ENCODE measurements at places on chromosomes 1 and 21.

GRCh38 chr1:92870591-92870990, 38.8 kb downstream of the RPL5 start:
- no peak for DNase-seq

DNA sequence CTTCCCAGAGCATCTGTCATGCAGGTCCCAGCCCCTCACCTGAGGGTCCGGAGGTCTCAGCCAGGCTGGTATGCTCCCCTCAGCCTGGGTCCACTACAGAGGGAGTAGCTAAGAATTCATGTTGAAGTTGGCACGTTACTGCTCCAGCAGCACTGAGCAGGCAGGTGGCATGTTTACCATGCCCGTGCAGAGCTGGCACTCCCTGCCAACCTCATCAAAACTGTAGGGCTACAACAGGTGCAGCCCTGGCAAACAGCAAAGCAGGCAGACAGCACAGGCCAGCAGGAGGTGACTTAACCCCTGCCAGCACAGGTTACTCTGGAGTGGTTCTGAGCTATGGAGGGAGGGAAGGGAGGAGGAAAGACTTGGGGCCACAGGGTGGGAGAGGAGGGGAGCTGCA, 46.4 kb downstream of the NUAK2 start:
- DNase-seq, result peak; percentile 87

GRCh38 chr1:196403803-196404690, 204.2 kb downstream of the KCNT2 start:
- no peak for DNase-seq

- no peak for DNase-seq
These were observed 14.0 kb downstream of the DEGS1 start for GRCh38 chr1:224196813-224197600.

GRCh38 chr1:236336084-236336483, 54.3 kb upstream of the ERO1B start:
- no peak for DNase-seq

GRCh38 chr1:30176477-30176876, 546.9 kb downstream of the MATN1 start:
- DNase-seq, result no peak

- DNase-seq, result no peak
These were observed 12.6 kb downstream of the ETV3L start for GRCh38 chr1:157087030-157087429.

- no peak for DNase-seq
These were observed 120.7 kb downstream of the ACTL8 start for GRCh38 chr1:17875882-17876280.

DNA sequence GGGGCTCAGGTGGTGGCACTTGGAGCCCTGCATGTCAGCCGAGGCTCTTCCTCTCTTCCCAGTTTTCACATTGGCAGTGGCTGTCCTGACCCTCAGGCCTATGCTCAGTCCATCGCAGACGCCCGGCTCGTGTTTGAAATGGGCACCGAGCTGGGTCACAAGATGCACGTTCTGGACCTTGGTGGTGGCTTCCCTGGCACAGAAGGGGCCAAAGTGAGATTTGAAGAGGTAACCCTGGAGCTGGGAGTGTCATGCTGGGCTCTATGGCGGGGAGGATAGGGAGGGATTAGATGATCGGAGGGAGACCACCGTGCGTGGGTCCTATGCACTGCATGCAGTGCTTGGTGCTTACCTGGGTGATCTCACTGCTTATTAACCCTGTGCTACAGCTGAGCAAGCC, 13.5 kb downstream of the AZIN2 start:
- DNase-seq, result no peak

DNA sequence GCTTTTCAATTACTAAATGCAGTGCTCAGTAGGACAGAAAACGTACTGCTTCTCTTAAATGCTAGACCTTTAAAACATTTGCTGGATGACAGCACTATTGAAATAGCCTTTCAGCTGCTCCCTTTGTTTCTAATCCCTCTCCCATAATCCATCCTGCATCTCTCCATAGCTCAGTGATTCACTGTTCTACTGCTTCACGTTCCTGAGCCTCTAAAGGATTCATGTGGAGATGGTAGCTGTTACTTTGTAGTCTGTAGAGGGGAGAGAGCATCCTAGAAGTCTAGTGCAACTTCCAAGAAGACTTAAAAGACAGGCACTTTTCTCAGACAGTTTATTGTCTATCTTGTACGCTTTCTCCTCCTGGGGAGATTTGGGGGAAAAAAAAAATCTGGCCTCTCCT, 51.4 kb downstream of the LRRC8B start:
- DNase-seq, result no peak

- DNase-seq, result peak; percentile 49
These were observed 1.4 kb downstream of the PEAR1 start for GRCh38 chr1:156894711-156895454.

GRCh38 chr1:66445492-66446181, 88.3 kb upstream of the SGIP1 start:
- DNase-seq, result no peak

DNA sequence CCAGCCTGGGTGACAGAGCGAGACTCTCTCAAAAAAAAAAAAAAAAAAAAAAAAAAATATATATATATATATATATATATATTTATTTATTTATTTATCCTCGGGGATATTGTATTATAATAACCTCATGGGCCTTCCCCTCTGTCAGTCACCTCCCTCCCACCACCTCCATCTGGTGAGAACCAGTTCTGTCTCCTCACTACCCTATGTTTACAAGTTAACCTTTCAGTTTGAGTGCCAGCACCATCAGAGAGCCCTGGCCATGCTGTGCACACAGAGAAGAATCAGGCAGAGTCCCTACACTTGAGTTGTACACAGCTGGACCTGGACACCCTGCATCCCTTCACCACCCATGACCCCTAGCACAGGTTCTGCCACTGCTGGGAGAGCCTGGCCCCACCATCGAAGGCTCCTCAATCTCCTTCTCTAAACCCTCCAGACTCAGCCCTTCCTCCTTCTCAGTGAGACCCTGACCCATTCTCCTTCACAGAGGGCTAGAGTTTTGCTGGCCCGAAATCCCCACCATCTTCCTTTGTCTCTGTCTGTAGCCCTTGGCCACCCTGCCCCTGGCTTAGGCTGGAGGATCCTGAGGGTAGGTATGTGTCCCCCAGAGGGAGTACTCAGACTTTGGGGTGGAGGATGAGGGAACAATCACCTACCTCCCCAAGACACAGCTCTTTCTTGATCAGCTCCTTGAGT, 1.2 kb downstream of the S100A5 start:
- peak; percentile 54 for DNase-seq

DNA sequence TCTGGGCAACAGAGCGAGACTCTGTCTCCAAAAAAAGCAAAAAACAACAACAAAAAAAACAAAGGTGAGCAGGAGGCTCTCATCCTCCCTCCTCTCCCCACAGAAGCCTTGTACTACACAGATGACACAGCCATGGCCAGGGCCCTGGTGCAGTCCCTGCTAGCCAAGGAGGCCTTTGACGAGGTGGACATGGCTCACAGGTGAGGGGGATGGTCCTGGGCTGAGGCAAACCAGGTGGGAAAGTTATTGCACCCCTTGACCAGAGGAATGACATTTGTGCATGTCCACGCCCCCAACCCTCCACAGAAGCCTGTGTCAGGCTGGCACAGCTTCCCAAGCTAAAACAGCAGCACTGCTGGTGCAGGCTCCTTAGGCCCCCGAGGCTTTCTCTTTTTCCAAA, 2.4 kb downstream of the ADPRS start:
- DNase-seq, result no peak

DNA sequence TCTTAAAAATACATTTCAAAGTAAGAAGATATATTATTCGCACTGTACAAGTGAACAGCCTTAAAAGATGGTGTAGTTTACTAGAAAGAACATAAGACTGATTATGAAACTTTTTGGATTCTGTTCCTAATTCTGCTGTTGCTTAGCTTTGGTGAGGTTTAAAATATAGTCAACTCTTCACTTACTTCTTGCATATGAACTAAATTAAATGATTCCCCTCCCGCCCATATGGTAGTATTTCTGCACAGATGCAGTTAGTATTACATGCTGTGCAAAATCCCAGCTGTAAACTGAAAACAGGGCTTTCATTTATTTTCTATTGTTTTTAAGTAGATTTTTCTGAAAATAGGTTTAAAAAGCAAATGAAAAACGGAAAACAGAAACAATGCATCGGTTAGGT, 345.4 kb upstream of the NCAM2 start:
- DNase-seq, result no peak

DNA sequence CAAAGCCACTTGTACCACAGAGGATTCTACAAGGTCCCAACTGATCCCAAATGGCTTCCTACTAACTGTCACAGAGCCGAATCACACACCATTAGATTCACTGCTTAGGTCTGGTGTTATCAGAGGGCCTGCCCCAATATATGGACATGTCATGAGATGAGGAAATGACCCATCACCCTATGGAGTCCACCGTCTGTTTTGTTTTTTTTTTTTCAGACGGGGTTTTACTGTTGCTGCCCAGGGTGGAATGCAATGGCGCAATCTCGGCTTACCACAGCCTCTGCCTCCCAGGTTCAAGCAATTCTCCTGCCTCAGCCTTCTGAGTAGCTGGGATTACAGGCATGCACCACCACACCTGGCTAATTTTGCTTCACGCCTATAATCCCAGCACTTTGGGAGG, 83.8 kb upstream of the ETS2 start:
- no peak for DNase-seq

GRCh38 chr1:2468540-2468939, 7.5 kb upstream of the PLCH2 start:
- no peak for DNase-seq

DNA sequence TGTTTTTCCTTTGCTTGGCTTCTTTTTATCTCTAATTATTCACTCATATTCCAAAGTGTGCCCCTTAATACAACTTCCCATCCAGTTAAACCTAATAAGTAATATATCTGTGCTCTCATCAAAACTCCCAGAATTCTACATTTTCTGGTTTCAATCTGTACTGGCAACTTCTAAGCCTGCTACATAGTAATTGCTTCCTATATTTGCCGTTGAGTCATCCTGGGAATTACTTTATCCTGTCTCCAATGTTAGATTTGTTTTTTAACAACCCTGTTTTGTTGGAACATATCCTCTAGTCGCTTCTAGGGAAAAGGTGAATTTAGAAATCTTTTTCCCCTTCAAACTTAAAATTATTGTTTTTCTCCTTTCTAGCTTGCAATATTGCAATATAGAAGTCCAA, 620.5 kb upstream of the PKN2 start:
- DNase-seq, result no peak

DNA sequence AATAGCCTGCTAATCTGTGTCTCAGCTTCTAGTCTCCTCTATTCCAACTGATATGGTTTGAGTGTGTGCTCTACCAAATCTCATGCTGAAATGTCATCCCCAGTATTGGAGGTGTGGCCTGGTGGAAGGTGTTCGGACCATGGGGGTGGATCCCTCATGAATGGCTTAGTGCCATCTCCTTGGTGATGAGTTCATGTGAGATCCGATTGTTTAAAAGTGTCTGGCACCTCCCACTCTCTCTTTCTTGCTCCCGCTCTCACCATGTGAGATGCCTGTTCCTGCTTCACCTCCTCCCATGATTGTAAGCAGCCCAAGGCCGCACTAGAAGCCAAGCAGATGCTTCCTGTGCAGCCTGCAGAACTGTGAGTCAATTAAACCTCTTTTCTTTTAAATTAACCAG, 73.5 kb upstream of the CAMK1G start:
- no peak for DNase-seq

GRCh38 chr21:44714905-44715304, 3.5 kb upstream of the TSPEAR start:
- no peak for DNase-seq
